Neural progenitor cell (in vitro differentiated cells): ENCODE measurements at places on chromosomes 3 and 15. TPM values are rescaled to one million over a fixed set of nuclear protein-coding genes. Genes with fewer than 3 reads are reported as not detected.

- DNase-seq: no peak
These were observed 7.3 kb upstream of the CFAP91 start for GRCh38 chr3:119695480-119695879.

TRPM1 gene
- total RNA-seq: not detected in 2 replicates

DPP8 gene
- 25.9 and 39.0 TPM in 2 replicates for total RNA-seq

DNA sequence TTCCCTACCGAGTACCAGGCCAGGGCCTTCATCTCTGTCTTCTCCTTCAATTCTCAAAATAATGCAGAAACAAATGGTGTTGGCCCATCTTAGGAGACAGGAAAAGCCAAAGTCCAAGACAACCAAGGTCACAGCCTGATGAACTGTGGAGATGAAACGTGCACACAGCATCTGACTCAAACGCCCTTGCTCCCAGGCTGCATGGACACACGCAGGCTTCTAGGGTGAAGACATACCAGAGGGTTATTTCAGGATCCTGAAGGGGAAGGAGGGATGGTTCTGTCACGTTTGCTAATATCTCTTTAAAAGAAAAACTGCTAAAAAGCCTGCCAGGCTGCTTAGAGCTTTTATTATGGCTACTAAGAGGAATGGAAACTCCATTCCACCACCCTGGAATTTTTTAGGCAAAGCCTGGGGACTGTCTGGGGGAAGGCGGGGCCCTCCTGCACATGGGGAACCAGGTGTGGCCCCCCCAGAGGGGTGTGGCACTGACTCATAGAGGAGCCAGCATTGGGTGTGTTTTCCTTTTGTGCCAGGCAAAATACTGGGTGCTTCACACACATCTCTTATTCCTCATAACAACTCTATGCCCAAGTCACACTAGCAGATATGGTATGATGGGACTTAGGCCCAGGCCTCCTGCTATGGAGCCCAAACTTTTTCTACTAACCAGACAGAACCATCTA lies 62.9 kb downstream of the UMPS start:
- DNase-seq: no peak

TLR9 gene
- not detected in 2 replicates for total RNA-seq

DNA sequence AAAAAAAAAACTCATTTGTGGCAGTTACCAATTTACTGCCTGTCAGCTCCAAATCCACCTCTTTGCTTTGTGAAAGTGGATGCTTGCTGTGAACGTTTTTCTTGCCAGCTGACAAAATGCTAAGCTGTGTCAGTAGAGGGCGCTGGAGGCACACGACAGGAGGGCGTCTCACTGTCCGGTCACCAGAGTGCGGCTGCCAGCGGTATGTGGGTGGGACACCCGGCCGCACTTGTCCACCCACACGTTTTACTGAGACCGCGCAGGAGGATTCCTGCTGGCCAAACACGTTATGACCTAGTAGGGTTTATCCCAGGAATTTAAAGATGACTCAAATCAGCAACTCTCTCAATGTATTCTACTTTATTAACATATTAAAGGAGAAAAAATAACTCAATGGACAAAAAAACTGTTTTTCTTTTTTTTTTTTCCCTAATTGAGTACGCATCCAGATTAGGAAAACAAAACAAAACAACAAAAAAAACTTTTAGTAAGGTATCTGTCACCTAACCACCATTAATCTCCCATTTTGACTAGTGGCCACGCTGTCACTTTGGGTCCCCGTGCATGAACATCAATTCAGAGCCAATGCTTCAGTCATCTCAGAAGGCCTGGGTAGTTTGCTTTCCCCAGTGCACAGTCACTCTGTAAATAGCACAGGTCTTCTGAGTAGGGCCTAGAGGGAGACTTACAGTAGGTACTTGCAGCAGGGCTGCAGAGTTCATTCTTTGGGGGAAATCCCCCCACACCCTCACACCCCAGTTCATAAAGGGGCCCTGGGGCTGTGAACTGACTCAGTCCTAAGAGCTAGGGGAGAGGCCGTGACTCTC lies 43.8 kb upstream of the RPL35A start:
- peak; percentile 94 for DNase-seq

- DNase-seq: peak; percentile 87
These were observed 51.2 kb upstream of the MINAR1 start for GRCh38 chr15:79380755-79381497.

DNA sequence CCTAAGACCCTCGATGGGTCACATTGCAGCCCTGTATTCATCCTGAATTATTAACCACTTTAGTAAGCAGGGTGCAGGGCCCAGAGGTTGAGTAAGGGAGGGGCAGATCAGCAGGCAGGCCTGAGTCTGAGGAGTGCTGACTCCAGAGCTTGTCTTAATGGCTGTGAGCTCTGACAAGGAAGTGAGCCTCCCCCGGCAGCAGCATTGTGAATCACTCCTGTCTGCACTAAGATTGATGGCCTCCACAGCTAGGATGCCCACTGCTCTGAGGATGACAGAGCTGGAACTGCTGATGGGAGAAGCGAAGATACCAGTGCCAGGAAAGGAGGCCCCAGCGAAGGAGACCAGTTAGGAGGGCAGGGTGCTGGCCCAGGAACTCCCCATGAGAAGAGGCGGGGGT lies 46.5 kb upstream of the CCDC174 start:
- DNase-seq: no peak
